Cortex of kidney (tissue), 1 donor: ENCODE measurements at places on chromosomes 12 and 14.

DNA sequence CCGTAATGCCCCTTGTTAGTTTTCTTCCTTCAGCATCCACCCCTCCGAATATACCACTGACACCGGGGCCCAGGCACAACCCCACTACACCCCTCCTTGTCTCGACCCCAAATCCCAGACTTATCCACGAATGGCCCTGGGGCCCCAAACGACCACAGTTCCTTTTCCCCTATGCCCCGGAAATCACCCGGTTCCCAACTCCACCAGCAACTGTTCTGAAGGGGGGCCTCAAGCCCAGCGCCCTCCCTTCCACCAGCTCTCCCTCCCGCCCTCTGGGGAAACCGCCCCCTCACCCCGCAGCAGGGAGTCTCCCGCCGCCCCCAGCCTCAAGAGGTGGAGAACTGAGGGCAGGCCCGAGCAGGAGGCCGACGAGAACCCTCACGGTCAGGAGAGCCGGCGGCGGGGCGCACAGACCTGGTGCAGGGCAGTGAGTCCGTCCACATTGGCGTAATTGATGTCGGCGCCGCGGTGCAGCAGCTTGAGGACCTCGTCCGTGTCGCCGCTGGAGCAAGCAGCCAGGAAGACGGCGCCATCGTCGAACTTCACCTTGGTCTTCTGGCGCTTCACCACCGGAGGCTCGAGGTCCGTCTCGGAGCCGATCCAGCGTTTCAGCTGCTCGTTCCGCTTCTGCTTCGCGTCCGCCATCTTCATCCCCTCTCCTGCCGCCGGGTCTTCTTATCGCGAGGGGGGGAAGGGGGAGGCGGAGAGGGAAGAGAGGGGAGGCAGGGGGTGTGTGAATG is 446 bp downstream of the PPP1R12A start:
- DNase-seq: no peak

DNA sequence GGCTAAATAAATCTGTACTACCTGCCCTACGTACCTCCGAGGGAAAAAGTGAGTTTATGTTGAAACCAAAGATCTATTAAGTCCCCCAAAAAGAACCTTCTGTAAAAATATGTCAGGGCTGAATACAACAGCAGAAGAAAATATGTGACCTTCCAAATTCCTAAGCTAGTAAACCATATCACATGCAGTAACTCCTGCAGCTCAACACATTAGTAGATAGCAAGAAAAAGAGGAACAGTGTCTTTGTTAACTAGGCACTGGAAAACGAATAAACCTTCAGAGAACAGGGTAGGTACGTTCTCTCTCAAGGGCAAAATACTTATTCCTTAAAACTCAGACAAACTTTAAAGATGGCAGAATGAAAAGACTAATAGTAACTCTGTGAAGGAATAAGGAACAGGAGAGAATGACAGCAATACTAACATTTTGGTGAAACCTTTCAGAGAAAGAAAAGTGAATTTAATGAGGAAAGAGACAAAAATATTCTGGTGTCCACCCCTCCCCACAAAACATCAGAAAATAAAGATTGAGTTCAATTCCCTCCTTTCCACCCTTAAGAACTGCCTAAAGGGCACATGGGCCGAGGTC is 18.0 kb downstream of the CBX5 start:
- no peak for DNase-seq

GRCh38 chr12:52496054-52496453 is 3.0 kb upstream of the KRT6A start:
- DNase-seq: no peak

DNA sequence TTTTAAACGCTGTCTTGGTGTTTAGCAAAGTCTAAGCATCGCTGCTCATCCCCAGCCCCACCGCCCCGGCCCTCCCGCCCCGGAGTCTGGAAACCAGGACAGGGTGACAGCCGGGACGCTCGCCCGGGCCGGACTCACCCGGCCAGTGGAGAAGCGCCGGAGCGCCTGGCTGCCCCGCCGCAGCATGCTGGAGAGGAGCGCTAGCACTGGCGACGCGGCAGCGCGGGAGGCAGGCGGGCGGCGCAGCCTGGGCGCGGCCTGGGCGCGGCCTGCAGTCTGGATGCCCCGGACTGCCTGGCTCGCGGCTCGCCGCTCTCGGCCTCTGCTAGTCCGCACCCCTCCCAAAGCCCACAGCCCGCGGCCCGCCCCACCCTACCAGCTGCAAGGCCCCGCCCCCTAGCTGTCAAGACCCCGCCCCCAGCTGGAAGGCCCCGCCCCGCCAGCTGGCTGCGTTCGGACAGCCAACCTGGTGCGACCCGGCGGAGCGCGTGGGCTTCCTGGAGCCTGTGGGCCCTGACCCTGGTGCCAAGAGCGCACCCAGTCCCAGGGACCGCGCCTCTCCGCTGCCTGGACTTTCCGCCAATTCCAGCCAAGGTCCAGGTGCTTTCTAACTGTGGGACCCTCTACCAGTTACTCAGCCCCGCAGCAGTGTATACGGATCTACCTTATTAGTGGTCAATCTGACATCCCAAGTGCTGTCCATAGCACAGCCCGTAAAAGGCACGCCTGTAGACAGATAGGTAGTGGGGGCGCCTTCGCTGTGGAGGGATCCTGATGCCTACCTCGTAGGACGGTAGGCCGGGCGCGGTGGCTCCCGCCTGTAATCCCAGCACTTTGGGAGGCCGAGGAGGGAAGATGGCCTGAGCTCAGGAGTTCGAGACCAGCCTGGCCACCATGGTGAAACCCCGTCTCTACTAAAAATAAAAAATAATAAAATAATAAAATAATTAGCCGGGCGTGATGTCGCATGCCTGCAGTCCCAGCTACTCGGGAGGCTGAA is at the start of gene ALDH1L2:
Gene ALDH1L2, minus strand, starts transcription at position 208 of the 1,000 bp plus-strand sequence. Its CDS starts 22 bp downstream, at position 186.
- no peak for DNase-seq

DNA sequence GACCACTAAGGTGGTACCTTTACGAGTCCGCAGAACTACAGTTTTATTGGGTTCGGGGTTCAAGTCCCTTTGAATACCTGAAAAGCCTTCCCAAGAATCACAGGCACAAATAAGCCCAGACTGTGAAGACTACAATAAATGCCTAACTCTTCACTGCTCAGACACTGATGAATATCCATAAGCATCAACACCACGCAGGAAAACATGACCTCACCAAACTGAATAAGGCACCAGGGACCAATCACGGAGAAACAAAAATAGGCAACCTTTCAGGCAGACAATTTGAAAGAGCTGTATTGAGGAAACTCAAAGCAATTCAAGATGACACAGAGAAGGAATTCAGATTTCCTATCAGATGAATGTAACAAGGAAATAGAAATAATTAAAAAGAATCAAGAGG is 24.2 kb upstream of the P2RX7 start:
- DNase-seq: no peak

- DNase-seq: no peak
Observed at GRCh38 chr12:31794745-31795144, 65.9 kb upstream of the AMN1 start.

DNA sequence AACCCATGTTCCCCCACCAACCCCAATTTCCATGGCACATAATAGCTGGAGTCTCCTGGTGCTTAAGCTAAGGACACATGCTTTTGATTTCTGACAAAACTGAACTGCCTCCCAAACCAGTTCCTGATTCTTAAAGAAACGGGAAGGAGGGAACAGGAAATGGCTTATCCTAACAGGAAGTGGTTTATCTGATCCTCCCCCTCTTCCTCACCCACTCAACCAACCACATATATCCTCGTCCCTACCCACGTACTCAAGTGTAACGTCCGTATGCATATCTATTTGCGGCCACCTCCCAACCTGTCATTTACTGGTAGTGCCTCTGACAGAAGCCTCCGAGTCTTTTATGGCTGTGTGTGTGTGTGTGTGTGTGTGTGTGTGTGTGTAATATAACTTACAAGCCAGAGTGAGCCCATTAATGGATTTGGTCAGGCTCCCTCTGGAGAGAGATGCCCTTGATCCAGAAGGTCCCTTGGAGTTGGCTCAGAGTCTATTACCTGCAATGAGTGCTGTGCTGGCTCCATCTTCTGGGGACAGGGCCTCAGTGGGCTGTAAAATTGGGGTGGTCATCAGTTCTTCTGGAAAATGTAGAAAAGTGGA is 7.7 kb downstream of the DAZAP2 start:
- DNase-seq: no peak

DNA sequence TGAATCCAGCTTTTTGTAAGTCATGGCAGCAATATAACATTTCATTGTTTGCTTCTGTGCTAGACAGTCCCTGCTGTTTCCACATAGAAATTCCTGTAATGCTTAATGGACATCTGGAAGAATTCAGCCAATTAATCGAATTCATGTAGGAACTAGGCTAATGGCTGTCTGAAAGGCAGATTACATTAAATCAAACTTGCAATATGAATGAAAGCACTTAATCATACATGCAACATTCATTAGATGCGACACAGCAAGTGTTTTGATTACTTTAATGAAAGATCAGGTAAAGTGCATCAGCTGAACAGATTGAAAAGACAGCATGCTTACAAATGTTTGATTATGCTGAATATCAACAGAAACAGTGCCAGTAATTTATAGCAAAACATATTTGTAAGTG is 24.1 kb upstream of the INSM2 start:
- DNase-seq: no peak

DNA sequence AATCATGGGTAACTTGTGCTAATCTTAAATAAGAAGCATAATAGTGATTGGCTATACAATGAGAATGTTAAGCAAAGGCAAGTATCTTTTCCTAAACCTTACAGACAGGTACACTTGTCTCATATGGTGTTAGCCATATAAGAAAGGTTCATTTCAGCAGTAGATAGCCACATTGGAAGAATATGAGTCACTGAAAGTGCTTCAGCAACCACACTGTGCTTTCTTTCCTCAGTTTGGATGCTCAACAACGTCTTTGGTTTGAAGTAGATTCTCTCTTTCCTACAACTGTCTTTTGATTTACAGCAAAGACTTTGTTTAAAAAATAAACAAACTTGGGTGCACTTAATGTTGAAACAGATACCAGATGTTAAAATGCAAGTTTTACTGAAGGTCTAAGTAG is 8.9 kb downstream of the DDHD1 start:
- DNase-seq: no peak

- DNase-seq: no peak
Observed at GRCh38 chr14:79802093-79802492, 409.2 kb downstream of the DIO2 start.

DNA sequence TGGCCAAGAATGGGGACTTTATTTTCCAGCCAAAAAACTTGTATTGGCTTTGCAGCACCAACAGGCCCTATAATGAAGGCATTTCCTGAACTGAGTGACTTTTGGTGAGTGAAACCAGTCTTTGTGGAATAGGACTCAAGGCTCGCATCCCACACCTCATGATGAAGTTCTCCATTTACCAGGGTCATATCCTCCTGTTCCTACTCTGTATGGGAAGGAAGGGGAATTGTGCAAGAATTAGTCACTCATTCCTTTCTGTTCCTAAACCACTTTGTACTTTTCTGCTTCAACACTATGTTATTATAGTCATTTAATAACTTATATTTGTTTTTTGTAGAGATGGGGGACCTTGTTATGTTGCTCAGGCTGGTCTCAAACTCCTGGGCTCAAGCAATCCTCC is 2.3 kb upstream of the SPATS2 start:
- DNase-seq: no peak

- no peak for DNase-seq
Observed at GRCh38 chr12:29160230-29160629, 11.2 kb downstream of the FAR2 start.

DNA sequence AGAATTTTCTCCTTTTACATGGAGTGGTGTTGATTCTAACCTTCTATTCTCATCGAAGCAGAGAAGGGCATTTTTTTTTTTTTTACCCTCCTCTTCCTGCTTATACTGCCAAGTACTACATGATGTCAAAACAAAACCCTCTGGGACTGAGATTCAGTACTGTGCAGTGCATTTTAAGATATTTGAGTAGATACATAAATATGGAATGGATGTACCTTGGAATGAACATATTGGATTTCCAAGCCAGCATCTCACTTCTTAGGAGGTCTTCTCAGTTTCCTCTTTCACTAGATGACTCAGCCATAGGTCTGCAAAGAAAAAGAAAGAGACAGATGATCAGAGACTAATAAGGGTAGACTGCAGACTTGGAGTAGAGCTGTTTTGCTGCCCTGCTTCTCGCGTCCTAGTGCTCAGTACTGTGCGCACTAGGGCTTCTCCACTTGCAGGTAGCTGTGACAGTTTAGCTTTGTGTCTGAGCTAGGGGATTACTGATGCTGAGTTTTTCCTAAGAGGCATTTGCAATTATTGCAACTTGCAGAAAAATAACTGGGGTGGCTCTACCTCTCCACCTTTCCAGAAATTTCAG is 20.4 kb downstream of the TPH2 start:
- no peak for DNase-seq

DNA sequence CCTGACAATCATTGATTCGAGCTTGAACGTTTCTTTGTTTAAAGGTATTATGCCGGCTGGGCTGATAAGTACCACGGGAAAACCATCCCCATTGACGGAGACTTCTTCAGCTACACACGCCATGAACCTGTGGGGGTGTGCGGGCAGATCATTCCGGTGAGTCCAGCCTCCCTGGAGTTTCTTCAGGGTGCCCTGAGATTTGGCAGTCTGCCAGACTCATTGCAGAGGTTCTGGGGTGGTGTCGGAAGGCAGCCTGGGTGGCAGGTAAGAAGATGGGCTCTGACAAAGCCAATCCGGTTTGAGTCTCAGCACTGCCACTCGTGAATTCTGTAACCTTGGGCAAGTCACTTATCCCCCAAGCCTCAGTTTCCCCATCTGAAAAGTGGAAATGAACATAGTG is 23.0 kb downstream of the ALDH2 start:
- DNase-seq: no peak

GRCh38 chr14:33254342-33254741 is 315.7 kb downstream of the NPAS3 start:
- DNase-seq: no peak

DNA sequence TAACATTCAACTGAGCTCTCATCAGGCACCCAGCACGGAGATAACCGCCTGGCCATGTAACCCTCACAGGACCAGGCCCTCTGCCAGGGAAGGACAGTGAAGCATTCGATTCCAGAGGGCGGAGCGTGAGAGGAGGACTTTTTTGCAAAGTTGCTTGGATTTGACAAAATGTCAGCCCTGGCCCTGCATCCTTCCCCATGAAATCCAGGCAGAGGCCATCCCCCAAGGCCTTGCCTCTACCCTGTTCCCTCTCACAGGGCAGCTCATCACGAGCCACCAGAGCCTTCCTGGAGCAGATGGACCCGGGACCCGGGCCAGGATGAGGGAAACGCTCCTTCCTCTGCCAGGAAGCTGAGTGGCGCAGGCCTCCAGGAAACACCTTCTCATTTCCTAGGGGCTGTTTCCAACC is 17.0 kb downstream of the CAMKK2 start:
- no peak for DNase-seq

DNA sequence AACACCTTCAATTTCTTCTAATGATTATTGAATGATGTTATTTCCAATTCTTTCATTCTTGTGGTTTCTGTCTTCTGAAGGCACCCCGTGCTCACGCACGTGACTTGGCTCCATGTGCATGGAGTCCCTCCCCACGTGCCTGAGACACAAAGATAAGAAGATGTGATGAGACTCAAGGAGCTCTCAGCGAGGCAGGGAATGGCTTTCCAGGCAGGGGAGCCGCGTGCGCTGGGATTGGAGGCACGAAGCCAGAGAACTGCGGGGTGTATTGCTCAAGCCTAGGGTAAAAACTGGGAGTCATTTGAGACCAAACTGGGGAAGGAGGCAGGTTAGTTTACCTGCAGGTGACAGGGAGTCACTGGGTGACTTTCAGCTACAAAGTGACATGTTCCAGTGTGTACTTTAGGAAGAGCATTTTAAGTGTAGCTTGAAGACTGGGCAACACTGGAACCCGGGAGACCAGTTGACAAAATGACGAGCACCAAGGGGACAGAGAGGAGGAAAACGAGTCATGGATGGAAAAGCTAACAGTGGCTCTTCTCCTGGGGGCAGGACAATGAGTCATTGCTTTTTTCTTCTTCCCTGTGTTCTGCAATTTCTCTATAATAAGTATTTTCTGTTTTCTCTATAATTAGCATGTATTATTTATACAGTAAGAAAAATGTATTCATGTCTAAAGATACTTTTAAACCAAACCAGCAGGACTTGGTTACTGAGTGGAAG is 311.7 kb upstream of the FKBP4 start:
- DNase-seq: no peak
